Anterior cingulate cortex (tissue), 58 donors: ENCODE measurements at places on chromosomes 3 and 15.

GRCh38 chr3:120678984-120679383 lies 3.1 kb downstream of the HGD start:
- no peak for DNase-seq

- no peak for DNase-seq
Observed at GRCh38 chr15:68380456-68380855, 51.5 kb downstream of the ITGA11 start.

GRCh38 chr3:186152889-186153292 lies 44.0 kb upstream of the ETV5 start:
- DNase-seq = no peak

DNA sequence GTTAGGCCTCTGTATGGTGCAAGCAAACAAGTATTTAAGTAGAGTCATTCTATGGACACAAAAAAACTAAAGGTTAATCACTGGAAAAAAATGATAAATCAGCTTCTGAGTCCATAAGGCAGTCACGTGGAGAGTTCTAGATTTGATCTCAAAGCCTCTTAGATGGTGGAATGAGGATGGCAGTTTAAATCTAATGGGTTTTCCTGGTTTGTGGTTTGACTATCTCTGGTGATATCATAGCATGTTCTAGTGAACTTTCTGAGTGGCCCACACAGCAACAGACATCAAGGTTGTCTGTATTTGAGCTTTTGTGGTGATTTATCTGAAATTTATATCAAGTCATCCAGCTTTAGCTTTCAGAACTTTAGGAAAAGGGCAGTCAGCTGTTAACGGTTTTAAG lies 52.4 kb downstream of the ILDR1 start:
- no peak for DNase-seq

DNA sequence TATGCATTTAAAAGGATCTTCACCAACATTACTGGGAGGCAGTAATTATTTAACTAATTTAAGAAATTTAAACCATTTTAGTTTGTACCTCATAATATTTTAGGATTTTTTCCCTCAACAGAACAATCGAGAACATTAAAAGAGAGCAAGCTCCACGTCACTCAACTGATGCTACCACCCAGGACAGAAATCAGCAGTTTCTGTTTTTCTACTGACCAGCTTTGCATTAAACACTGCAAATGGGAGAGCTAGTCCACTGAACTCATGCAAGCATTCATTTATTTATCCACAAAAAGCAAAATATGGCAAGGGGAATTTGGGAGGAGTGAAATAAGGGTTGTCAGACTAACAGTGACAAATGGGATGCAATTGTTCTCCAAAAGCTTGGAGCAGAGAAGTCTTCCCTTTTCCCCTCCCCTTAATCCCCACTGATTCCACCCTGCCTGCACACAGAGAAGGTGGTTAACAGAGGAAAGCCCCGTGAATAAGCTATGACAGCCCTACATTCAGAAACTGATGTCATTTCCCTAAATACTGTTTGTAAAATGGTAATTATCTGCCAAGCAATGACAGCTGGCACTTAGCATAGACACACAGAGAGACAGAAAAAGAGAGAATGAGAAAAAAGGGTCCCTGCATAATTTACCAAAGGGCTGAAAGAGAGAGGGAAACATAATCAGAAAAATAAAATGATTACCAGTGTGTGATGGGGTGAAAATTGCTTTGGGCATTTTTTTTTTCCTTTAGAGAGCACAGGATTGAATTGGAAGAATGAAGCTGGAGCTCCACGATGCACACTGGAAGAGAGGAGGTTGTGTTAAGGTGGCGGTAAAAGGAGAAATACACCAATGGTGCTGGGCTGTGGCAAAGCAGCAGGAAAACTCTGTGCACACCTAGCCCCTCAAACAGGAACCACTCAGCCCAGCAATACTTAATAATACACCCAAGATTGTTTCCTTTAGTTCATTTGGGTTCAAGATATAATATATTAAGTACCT lies 777.4 kb downstream of the TUSC7 start:
- DNase-seq = no peak

DNA sequence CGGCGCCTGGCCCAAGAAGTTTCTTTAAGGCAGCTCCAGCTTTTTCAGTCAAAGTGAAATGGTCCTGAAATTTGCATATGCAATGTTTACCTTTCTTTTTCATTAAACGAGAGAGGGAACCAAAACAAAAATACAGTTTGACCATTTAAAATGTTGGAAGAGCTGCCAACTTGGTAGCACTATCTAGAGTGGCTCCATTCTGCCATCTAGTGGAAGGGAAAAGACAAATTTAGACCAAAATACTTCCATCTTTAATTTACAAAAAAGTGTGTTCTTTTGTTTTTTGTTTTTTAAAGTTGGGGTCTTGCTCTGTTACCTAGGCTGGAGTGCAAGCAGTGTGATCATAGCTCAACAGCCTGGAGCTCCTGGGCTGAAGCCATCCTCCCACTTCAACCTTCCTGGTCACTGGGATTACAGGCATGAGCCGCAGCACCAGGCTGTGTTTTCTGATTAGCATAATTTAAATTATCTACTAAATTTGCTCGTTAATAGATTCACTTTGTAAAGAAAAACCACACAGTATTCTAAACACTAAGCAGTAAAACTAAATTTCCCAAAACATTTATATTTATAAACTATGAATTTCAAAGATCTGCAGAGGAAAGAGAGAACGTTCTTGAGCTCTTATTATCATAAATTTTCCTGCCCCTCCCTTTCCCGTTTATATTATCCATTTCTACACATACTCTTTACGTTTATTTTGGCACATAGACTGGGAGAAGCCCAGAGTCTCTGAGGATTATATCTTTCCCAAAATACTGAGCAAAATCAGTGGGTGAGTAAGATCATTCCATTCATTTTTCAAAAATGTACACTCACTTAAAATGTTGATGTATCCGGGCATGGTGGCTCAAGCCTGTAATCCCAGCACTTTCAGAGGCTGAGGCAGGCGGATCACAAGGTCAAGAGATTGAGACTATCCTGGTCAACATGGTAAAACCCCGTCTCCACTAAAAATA lies 15.4 kb upstream of the RFC4 start:
- no peak for DNase-seq

- no peak for DNase-seq
Observed at GRCh38 chr3:133464573-133464972, 64.7 kb downstream of the BFSP2 start.

GRCh38 chr3:128433837-128434165 lies 32.9 kb downstream of the DNAJB8 start:
- DNase-seq = no peak

GRCh38 chr3:172868582-172869200 lies 118.2 kb downstream of the ECT2 start:
- DNase-seq = no peak

DNA sequence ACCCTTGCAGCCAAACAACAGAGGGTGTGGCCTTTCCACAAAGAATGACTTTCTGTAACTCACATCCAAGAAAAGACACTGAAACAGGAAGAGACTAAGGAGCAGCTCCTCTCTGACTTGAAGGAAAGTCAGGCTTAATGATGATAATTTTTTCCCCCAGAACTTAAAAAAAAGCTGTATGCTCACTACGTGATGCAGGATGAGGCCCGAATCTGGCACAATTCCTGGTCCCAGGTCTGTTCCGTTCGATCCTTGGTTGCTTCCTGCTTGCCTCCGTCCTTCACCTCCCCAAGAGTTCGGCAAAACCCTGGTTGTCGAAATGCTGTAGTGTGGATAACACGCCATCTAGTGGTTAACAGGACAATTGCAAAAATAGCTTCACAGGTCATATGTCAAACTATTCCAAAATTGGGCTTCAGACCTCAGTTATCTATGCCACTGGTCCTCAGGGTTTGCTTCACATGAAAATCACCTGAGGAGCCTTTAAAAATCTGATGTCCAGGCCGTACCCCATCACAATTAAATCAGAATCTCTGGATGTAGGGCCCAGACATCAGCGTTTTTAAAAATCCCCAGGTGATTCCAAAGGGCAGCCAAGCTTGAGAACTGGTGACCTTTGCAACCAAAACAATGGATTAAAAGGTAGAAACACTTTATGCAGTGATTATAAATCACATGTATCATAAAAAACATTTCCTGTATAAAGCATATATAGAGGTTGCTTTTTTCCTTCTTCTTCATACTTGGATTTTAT lies 28.1 kb upstream of the SYNM start:
- peak; percentile 27 for DNase-seq

GRCh38 chr3:142115867-142116668 lies 33.3 kb downstream of the TFDP2 start:
- no peak for DNase-seq

DNA sequence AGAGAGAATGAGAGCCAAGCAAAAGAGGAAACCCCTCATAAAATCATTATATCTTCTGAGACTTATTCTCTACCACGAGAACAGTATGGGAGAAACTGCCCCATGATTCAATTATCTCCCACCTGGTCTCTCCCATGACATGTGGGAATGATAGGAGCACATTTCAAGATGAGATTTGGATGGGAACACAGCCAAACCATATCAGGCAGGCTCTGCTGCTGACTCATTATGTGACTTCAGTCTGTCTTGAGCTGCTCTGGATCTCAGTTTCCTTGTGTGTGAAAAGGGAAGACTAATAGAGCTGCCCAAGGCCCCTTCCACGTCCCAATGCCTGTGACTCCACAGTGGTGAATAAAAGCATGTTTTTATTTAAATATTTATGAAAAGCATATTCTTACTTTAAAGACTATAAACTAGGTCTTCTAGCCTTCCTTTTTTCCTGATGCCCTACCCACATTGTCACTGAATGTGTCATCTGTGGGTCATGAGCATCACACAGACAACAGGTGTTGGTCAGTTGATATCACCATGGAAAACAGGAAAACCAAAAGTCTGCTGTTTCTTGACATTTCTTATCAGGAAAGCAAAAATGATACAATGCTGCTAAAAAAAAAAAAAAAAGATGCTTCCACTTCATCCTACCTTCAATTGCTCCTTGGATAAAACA lies 96.0 kb upstream of the PPP2R3A start:
- no peak for DNase-seq

- no peak for DNase-seq
Observed at GRCh38 chr15:96701877-96702276, 371.4 kb downstream of the NR2F2 start.

- no peak for DNase-seq
Observed at GRCh38 chr15:100034191-100034590, 301.0 kb upstream of the LYSMD4 start.

- no peak for DNase-seq
Observed at GRCh38 chr3:117512975-117513374, 803.4 kb downstream of the TUSC7 start.

DNA sequence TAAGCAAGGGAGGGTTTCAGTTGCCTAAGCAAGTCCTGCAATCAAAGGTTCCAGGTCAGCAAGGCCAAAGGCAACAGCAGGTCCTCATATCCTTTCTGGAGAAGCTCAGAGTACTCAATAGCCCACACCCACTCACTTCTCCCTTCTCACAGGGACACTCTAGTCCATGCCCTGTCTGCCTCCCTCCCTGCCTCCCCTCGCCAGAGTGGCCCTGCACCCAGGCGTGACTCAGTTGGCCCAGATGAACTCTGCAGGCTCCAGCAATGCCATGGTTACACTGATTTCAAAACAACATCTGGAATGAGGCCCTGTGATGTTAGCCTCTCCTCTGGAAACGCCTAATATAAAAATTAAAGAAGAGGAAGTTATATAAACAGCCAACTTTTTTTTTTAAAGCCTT lies 32.9 kb downstream of the IL16 start:
- DNase-seq = no peak

GRCh38 chr15:74790080-74790916 lies 8.4 kb downstream of the CSK start:
- DNase-seq = peak; percentile 48

GRCh38 chr3:46825450-46825849 lies 37.8 kb downstream of the MYL3 start:
- no peak for DNase-seq

DNA sequence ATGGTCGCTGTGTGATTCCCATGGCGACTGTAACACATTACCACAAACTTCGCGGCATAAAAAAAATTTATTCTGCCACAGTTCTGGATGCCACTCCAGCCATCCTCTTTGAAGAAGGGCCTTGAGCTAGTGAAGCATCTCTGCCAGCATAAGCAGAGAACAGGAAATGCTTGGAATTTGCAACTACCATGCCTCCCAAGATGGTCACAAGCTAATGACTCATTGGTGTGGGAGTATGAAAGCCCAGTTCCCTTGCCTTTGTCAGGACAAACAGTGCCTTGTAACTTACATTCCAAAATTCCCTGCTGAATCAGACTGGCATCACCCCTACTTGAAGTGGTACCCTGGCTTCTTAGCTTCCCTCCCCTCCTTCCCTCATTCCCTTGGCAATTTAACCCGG lies 129.7 kb downstream of the PROS1 start:
- DNase-seq = no peak

- no peak for DNase-seq
Observed at GRCh38 chr3:38360345-38360744, 13.8 kb downstream of the XYLB start.

- no peak for DNase-seq
Observed at GRCh38 chr3:174716956-174717505, 142.1 kb upstream of the NAALADL2 start.

DNA sequence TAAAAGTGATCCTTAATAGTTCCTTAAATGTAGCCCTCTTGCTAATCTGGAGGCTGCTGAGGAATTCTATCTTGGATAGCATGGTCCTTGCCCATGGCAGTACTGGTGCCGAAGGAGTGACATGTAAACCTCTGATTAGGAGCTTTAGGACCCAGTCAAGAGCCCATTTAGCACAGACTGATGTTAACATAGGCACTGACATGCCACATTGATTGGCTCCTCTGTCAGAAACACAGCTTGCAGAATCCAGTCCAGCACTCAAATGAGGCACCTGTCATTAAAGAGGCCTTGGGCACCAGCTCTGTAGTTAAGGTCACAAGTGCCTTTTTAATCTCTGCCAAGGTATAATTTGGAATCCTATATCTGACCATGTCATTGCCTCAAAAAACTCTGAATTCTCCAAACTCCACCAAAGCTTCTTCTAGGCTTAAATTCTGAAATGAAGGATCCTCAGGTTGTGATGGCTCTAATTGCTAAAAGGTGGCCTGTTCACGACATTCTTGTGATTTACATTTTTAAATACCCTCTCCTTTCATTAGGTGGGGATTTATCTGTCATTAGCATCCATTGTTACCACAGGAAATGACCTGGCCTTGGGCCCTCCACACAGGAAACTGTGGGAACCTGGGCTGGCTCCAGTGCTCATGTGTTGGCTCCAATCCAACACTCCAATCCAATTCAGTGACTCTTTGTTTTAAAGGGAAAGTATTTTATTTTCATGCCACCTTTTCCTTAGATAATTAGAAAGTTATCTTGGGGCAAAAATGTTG lies 57.3 kb upstream of the RNF7 start:
- no peak for DNase-seq

- DNase-seq = no peak
Observed at GRCh38 chr3:32836601-32837000, 18.8 kb downstream of the TRIM71 start.

DNA sequence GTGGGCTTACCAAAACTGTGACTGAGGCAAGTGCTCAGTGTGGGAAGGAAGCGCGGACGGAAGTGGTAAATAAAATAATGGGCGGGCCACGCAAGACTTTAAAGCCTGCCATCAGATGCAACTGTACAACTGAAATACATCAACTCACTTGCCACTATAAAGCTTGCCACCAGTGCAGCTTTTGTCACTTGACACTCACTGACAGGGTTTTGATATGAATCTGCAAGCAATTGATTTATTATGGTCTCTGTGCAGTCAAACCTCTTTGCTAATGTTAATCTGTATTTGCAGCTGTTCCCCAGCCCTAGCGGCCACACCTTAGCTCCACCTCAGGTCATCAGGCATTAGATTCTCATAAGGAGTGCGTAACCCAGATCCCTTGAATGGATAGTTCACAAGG lies 2.3 kb upstream of the GFM1 start:
- DNase-seq = no peak

- no peak for DNase-seq
Observed at GRCh38 chr15:92843326-92843725, 56.8 kb upstream of the CHD2 start.
